ENCODE measurements at places on chromosomes 13 and 19.

- DNase-seq = no peak
These were observed 30.7 kb upstream of the SERPINE3 start for GRCh38 chr13:51308781-51309180.

DNA sequence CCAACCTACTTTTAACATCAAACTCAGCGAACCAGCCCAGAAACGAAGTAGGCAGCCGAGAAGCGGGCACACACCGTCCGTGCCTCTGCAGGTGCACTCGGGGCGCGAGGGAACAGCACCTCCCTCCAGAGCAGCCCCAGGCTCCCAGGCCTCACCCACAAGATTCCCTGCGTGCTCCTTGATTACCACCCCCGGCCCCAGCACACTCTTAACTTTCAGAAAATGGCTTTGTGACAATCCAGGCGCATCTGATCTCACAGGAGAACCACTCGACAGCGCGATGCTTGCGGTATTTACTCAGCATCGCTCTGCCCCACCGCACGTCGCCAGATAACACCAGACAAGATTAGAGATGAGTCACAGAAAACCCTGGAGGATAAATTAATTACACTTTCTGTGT is 134.9 kb upstream of the SPACA7 start:
- DNase-seq = no peak

DNA sequence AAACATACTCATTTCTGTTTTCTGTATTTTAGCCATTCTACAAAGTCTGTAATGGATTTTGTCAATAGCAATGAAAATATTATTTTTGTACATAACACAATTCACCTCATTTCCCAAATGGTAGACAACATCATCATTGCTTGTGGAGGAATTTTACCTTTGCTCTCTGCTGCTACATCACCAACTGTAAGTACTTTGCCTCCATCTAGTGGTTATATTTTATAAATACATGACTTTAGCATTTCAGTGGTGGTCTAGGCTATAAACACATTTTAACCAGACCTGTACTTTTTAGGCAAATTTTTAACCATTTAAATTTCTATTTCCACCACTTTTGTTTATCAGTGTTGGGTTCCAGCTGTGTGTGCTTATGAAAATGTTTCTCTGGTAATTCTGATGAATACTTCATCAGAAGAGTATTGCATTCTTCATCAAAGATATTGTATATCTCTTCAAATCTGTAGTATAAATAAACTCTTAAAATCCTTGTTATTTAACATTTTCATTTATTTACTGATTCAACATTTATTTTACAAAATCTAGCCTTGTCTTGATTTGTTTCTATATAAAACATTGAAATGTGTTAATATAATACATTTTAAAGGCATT is 222.4 kb downstream of the NBEA start:
- no peak for DNase-seq

GRCh38 chr13:78607409-78608251 is 4.3 kb upstream of the POU4F1 start:
- no peak for DNase-seq

DNA sequence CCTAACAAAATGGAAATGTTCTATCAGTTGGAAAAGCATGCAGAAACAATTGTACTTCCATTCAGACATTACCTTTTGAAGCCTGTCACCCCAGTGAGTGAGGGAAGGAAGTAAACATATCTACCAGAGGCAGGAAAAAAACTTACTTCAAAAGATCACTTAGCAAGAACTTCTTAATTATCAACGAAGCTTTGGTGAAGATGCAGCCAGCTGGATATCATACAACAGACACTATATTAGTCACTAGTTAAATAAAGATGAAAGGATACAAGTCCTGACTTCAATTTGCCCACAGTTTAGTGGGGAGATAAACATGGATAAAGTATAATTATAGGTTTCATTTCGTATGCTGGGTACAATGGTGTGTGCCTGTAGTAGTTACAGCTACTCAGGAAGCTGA is 148.8 kb downstream of the TNFRSF19 start:
- no peak for DNase-seq

DNA sequence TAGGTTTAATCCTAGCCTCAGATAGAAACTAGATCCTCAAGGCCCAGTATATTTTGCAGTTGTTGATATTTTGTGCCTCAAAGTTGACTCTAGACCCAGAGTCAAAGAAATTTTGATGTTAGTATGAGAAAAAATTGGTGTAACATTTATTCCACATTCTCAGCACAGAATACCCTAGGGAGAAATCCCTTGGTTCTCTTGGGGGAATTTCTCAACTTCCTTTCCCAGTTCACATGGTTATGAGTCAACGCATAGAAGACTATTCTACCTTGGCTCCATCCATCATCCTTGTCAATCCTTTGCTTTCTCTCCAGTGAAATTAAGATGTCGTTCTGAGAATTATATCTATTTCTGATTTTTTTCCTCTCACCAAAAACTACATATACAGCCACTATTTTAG is 145.3 kb downstream of the POSTN start:
- DNase-seq = no peak

GRCh38 chr19:50005428-50005827 is 19.7 kb downstream of the VRK3 start:
- DNase-seq = no peak

GRCh38 chr19:40588926-40589569 is 12.1 kb upstream of the LTBP4 start:
- DNase-seq = no peak

DNA sequence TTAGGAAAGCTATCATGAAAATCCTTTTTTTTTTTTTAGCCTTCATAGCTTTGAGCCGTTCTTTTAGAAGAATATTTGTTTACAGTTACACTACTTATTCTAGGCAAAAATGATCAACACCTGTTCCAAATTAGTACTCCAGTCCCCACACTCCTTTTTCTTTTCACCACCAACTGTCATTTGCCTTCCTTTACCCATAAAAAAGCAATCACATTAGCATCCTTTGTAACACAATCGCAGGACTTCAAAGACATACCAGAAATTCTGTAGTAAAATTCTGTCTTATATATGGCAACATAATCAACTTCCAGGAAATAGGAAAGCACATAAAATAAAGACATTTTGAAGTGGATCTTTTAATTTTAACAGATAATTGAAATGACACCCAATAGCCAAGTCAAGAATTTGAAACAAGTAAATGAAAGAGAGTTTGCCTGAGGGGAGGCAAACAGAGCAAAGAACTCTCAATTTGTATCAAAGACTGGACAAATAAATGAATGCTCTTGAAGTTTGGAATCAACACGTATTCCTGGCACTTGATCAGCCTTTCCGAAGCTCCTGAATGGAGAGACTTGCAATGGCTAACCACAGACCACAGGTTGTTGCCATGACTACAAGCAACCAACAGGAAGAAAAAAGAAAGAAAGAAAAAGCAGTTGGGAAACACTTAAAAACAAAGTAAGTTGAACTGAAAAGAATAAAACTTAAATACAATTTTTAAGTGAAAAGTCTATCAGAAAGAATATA is 206.8 kb downstream of the PCDH9 start:
- no peak for DNase-seq

- no peak for DNase-seq
These were observed 214.0 kb downstream of the ENOX1 start for GRCh38 chr13:43572656-43573360.

GRCh38 chr19:19548915-19549759 is 11.1 kb downstream of the CILP2 start:
- no peak for DNase-seq

DNA sequence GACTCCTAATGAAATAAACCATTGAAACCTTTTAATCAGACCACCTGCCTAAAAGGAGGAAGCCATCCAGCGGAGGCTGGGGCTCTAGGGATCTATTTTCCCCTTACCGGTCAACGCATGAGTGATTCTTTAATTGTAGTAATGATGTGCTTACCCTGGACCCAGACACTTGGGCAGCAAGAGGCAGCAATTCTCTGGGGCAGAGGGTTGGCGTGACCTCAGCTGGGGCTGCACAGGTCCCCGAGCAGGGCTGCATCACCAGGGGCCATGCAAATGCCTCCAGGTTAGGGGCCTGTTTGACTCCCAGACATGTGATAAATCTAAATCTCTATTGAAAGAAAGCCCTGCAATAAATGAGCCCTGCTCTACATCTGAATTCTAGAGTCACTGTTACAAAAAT is 194.2 kb upstream of the TSHZ3 start:
- no peak for DNase-seq

DNA sequence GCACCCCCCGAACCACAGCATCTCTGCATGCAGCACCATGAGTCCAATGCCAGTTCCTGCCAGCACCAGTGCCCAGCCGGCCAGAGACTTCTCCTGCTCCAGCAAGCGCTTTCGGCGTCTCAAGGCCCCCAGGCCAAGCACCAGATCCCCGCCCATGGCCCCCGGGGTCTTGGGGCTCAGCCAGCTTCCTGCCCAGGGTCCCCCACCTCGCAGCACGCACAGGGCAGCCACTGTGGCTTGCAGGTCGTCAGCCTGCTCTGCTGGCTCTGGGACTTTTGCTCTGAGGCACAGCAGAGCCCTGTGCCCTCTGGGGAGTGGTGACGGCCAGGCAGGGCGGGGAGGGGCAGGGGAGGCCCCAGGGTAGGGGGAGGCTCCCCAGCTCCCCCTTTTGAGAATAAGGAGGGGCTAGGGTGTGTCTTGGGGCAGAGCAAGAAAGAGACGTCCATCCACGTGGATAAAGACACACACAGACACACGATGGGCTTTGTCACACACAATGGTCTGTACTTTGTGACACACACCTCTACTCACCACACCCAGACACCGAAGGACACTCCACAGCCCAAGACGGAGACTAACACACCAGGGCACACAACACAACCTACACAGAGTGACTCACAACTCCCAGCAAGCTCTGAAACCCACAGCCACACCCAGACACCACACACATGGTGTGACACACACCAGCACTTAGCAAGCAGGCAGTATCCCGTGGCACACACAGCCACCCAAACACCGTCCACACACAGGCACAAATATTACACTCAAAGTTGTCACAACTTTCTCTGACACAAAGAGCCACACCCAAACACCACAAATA is at the start of gene KCNN4:
KCNN4 (minus strand) TSS at position 268 of the 820 bp plus-strand sequence; CDS start at position 156, 112 bp downstream.
- no peak for DNase-seq

- no peak for DNase-seq
These were observed 67.5 kb upstream of the DOCK9 start for GRCh38 chr13:99045396-99045795.

DNA sequence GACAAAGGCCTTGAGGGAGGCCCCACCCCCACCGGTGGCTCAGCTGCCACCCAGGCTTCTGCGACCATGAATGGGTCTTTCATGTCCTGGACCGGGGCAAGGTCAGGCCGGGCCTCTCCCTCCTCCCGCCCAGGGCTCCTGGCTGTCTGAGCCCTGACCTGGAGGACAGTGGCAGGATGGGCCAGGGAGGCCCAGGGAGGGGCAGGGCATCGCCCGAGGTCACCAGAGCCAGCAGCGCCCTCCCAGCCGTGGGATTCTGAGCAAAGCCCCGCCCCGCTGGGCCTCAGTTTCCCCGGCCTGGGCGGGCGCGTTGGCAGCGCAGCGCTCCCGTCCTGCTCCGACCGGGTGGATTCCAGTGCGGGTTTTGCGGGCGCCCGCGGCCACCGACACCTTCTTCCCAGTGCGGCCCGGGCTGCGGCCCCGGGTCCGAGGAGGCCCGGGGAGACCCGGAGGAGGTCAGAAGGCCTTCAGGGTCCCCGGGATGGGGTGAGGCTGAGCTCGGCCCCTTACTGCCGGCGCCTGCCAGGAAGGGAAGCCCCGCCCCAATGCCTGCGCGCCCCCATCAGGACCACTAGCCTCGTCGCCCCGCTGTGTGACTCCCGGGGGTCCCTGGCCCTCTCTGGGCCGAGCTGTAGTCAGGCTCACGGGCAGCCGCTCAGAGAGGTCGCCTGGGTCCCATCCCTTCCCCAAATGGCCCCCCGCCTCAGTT is 24.6 kb upstream of the SEMA6B start:
- no peak for DNase-seq

- DNase-seq = no peak
These were observed 362.1 kb downstream of the MTUS2 start for GRCh38 chr13:29182216-29182615.

DNA sequence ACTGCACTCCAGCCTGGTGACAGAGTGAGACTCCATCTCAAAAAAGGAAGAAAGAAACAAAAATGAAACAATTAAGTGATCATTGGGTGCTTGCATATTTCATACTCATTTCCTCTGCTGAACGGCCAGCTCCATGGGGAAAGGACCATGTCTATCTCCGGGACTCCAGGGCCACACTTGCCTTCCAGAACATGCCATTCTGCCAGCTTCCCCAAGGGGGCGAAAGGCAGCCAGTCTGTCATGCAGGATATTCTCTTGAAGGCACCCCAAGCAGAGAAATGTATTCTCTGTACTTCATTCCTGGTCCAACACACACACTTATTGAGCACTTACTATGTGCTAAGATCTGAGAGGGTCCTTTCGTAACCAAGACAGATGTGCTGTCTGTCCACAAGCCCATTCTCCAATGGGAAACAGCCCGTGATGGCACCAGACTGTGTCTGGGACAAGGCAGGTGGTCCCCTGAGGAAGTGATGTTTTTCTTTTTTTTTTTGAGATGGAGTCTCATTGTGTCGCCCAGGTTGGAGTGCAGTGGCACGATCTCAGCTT is 10.2 kb upstream of the CARM1 start:
- DNase-seq = no peak

DNA sequence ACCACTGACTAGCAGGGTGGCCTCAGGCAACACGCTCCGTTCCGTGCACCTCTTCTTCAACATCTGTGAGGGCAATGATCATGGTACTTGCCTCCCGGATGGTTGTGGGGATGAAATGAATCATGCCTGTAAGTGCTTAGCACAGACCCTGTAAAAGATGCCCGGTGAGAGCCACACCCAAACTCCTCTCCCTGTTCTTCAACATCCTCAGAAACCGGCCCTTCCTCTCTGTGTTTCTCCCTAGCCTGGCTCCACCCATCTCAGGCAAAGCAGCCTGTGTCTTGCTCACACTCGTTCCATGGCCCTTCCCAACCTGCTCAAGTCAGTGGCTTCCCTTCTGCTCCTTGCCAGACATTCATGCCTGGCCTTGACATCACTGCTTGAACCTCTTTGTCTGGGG is 5.8 kb upstream of the DMKN start:
- DNase-seq = no peak

GRCh38 chr19:49642492-49643035 is 555 bp downstream of the SCAF1 start:
- no peak for DNase-seq

DNA sequence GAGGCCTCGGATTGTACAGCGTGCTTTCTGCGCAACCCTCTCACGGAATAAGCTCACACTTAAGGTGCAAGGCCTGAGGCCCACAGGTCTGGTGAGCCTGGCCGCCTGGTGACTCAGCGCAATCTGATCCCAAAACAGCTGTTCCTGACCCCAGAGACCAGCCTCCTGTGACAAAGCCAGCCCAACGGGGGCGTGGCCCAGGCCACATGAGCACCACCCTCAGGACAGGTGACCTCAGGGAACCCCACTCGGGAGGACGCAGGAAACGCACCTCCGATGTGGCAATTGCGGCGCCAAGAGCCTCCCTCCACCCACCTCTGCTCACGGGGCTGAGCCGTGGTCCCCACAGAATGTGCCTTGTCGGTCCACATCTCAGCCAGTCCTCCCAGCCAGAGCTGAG is 26.4 kb downstream of the GRTP1 start:
- peak; percentile 13 for DNase-seq

DNA sequence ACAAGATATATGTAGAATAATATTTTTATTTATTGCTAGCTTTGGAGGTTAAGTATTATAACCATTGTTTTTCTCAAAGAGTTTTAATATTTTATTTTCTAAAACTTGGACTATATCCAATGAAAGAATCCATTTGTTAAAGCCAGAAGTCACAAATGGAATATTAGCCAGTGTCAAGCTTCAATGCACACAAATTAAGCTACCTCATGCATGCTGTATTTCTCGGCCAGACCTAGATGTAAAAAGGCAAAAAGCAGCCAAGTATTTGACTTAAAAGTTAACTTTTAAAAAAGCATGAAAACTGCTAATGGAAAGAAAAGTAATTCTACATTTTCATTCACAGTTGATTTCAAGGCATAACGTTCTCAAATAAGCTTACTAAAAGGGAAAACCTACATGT is 160.0 kb upstream of the ATXN8OS start:
- no peak for DNase-seq
